Anterior cingulate cortex (tissue), 58 donors: ENCODE measurements at places on chromosomes 4 and X.

- DNase-seq = no peak
Observed at GRCh38 chr4:181661923-181662322, 581.3 kb upstream of the TENM3 start.

DNA sequence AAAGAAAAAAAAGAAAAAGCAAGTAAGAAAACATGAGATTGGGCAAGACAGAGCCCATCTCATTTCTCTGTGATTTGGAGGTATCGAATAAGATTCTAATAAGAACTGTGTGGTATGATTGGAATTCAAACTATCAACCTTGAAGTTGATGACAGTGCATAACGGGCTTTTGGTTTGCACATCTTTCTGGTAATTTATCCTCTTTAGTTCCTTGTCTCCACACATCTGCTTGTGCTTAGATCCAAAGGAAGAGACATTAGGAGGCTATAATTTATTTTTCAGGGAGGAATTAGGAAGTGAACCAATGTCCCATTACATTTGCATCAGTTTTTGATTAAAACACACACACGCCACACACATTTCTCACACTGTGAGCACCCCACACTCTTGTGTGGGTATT lies 149.9 kb downstream of the ARSF start:
- DNase-seq = no peak

- DNase-seq = no peak
Observed at GRCh38 chr4:164771088-164771487, 17.2 kb downstream of the SMIM31 start.

DNA sequence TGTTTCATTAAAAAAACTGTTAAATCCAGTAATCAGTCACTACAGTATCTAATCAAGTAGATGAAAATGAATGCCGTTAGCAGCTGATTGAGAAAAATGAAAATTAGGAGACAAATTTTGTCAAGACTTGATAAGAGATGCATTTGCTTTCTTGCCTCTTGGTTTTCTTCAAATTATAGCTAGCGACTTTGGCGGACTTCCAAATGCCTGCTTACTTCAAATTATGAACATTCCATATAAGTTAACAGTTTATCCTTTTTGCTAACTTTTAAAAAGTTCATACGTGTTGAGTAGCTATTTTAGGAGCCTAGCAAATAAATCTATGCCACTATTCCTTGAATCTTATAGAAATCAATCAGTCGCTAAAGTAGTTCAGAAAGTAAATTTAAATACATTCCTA lies 58.8 kb downstream of the PPP4R3C start:
- DNase-seq = no peak

- DNase-seq = no peak
Observed at GRCh38 chrX:44178274-44179053, 165.0 kb downstream of the EFHC2 start.

GRCh38 chr4:16082041-16082425 lies 1.8 kb downstream of the PROM1 start:
- DNase-seq = no peak

DNA sequence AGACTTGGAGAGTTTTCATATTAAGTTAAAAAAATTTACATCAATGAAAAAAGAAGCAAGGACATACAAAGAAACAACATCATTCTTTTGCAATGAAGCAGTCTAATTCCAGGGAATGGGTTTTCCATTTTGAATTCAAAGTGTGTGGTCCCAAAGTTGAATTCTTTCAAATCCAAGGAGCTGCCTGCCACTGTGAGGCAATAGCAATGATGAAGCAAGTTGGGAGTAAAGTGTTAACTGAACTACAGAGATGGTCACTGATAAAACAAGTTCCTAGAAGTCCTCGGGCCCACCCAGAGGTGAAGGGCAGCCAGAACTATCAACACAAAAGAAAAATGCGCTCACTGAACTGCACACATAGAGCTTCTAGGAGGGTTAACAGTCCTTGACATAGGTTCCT lies 115.9 kb downstream of the RAB28 start:
- no peak for DNase-seq

DNA sequence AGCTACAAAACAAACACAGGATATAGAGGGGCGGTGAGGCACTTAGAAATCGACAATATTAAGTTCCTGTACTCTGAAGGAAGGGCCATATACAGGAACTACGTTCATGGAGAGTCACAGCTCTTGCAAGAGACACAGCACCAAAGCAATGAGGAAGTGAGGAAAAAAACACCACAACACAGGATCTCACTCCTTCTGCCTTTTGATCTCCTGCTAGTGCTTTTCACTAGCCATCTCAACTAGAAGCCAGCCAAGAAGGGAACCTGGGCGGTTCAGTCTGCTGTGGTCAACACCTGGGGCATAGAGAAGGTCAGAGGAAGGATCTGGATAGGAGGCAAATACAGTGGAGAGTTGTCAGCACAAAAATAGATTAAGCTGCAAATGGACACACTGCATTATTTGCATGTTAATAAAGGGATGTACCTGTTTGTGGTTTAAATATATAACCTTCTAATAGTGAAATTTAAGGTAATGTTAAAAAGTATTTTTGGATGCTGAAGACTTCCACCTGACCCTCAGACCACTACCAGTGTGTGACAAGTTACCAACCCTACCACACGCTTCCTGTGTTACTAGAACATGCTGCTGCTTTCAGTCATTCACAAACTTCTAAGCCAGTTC lies 104.6 kb downstream of the DTHD1 start:
- DNase-seq = no peak

DNA sequence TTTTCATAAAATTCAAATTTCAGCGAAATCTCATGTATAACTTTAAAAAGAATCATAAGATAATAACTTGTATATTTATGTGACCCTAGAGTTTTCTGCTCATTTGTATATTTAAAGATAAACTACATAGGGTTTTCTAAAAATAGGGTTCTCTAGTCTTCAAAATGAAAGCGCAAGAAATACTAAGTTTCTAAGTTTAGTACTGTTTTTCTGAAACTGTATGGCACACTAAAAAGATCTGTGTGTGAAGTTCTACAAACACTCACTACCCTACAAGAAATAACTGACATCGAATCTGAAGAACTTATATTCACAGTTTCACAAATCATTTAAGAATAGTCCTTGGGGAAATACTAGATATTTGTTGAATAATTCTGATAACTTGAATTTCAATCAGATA lies 38.7 kb upstream of the NDST4 start:
- DNase-seq = no peak

- DNase-seq = no peak
Observed at GRCh38 chrX:128883650-128884049, 639.6 kb downstream of the SMARCA1 start.

GRCh38 chrX:106613277-106613676 lies 1.5 kb downstream of the RADX start:
- no peak for DNase-seq

GRCh38 chr4:184328022-184328736 lies 110.5 kb upstream of the ENPP6 start:
- DNase-seq = no peak

DNA sequence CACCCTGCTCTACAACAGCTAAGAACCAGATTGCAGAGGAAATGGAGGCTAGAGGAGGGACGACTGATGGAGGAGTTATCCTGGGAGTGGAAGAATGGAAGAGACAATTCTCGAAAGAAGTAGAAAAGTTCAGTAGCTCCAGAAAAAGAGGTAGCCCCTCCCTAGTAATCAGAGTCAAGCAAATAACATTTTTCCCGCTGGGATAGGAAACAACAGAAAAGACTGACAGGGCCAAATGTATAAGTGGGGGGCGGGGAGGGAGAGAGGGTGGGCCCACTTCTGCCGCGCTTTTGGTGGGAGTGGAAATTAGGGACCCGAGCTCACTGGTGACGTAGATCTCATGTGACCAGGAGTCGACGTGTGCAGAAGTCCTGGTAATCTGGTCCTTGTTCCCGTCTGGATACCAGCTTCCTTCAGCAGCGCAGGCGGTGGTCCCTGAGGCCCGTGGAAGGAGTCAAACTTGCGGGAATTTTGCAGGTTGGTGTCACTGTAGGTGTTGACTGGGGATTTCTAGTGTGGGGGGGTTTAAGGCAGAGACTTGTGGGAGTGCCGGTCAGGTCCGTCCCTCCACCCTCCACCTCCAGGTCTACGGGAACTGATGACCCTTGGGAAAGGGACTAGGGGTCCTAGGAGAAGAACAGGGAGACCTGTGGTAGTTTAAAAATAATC lies at the start of gene TCEAL9:
Gene TCEAL9, plus strand, starts transcription at position 377 of the 669 bp plus-strand sequence. CDS start 1,179 bp downstream, outside the sequence.
- peak; percentile 23 for DNase-seq

DNA sequence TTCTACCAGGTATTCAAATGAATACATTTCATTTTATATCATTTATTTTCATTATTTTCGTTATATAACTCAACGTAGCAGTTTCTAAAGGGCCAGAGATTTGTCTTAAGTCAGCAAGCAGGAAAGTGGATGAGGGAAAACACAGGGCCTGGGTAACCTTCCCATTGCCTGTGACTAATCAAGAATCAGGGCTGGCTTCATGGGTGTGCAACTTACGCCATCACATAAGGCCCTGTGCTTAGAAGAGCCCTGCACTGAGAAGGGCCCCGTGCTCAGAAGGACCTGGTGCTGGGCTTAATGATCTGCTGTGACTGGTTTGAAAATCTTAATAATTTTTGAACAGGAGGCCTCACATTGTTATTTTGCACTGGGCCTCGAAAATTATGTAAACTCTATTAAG lies 65.4 kb upstream of the FAM9C start:
- no peak for DNase-seq

GRCh38 chrX:3290561-3290960 lies 55.9 kb downstream of the MXRA5 start:
- no peak for DNase-seq

- DNase-seq = no peak
Observed at GRCh38 chr4:8542776-8543525, 37.2 kb upstream of the GPR78 start.

GRCh38 chr4:54668014-54668611 lies 10.4 kb downstream of the KIT start:
- DNase-seq = no peak

- no peak for DNase-seq
Observed at GRCh38 chrX:134371133-134371532, 88.8 kb upstream of the HPRT1 start.

GRCh38 chr4:8830056-8830455 lies 41.6 kb downstream of the HMX1 start:
- DNase-seq = no peak

DNA sequence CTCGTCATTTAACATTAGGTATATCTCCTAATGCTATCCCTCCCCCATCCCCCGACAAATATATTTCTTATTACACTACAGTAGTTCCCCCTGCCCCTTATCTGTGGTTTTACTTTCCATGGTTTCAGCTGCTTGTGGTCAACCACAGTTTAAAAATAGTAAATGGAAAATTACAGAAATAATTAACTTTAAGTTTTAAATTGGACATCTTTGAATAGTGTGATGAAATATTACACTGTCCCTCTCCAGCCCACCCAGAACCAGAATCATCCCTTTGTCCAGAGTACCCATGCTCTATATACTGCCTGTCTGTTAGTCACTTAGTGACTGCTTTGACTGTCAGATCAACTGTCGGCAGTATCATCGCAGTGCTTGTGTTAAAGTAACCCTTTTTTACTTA lies 47.4 kb upstream of the VEGFC start:
- DNase-seq = no peak

GRCh38 chr4:8709729-8710360 lies 117.3 kb downstream of the CPZ start:
- DNase-seq = no peak

GRCh38 chr4:77342170-77342810 lies 185.3 kb downstream of the CCNG2 start:
- DNase-seq = no peak

- DNase-seq = no peak
Observed at GRCh38 chrX:13248867-13249486, 70.9 kb downstream of the ATXN3L start.

DNA sequence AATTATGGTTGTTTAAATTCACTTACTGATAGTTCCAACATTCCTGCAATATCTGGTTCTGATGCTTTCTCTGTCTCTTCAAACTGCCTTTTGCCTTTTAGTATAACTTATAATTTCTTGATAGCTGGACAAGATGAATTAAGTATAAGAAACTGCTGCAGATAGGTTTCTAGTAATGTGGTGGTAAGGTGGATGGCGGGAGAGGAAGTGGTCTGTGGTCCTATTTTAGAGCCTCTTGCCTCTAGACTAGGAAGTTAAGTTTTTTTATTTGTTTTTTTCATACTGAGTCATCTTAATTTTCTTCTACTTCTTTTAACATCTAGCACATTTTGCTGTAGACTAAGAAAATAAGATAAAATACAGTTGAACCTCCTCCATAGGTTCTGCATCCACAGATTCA lies 310.0 kb downstream of the SLITRK2 start:
- no peak for DNase-seq

GRCh38 chrX:31038575-31039326 lies 33.1 kb downstream of the FTHL17 start:
- peak; percentile 4 for DNase-seq

GRCh38 chr4:142098900-142099545 lies 462.6 kb downstream of the IL15 start:
- no peak for DNase-seq

GRCh38 chr4:45007508-45007907 lies 281.2 kb upstream of the GNPDA2 start:
- DNase-seq = no peak

DNA sequence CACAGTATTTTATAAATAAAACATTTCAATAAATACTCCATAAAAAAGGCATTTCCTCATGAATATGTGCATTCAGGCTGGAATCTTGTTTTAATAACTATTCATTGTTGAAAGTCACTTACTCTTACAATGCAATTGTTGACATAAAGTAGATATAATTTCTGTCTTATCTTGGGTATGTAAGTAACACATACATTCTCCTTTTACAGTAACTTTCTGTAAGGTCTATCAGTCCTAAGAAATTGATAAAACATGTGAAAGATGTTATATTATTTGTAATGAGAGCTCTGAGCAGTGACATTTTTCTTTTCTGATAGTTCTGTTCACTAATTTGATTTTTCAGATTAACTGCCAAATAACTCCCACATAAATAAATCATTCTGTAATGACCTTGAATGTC lies 1249.2 kb downstream of the STIM2 start:
- DNase-seq = no peak

DNA sequence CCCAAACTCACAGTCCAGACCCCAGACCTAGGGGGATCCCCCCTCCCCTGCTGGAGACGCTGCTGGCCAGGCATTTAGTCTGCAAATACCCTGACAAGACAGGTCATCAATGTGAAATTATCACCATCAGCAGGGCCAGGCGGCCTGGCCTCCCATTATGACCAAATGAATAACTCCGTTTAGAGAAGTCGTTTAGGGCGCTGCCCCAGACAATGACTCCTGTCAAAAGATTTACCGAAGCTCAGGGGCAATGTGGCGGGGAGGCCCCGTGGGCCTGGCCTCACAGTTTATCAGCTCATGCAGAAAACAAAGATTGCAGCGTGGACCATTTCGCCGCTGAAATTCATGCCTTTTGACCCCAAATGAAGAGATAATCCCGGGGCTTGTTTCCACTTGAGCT lies 76.5 kb downstream of the HMX1 start:
- no peak for DNase-seq

- no peak for DNase-seq
Observed at GRCh38 chrX:79161655-79162054, 17.2 kb downstream of the GPR174 start.

- DNase-seq = no peak
Observed at GRCh38 chr4:78543424-78544125, 8.0 kb upstream of the ANXA3 start.

DNA sequence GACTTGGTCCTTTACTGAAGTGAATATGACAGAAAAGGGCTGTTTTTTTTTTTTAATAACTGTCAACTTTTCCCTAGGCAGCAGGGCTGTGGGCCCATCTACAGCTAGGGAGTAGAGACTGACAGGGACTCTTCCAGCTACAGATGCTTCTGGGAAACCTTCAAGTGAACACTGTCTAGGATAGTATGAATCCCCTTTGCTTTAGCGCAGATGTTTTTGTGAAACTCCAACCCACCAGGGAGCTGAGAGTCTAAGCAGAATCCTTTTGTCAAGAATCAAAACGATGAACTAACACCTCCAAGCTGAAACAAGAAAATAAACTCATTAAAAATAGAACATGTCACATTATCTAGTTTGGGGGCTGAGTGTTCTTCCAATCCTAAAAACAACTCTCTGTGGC lies 219.7 kb upstream of the FGF13 start:
- DNase-seq = no peak
